ENCODE measurements at places on chromosomes 12 and 14. TPM values are rescaled to one million over a fixed set of nuclear protein-coding genes. Genes with fewer than 3 reads are reported as not detected.

The OSBPL8 gene
- 39.5 TPM for total RNA-seq

The CALCOCO1 gene
- 185 TPM for total RNA-seq

The HOXC9 gene
- total RNA-seq = 14.6 TPM

The GRIN2B gene
- total RNA-seq = not detected

The SLC39A9 gene
- total RNA-seq = 16.7 TPM

The LRRC10 gene
- not detected for total RNA-seq

The HRK gene
- not detected for total RNA-seq

The OR6S1 gene
- not detected for total RNA-seq

The SLC6A15 gene
- total RNA-seq = not detected

The KRT6B gene
- 0.32 TPM for total RNA-seq

The PTCSC3 gene
- total RNA-seq = not detected

The CCDC198 gene
- total RNA-seq = not detected

The GLRX5 gene
- 61.3 TPM for total RNA-seq

The TMTC2 gene
- total RNA-seq = 1.8 TPM

The TRAF3 gene
- total RNA-seq = 7.9 TPM

The KERA gene
- not detected for total RNA-seq

The VASH1 gene
- 5.1 TPM for total RNA-seq

The B3GNT4 gene
- 0.38 TPM for total RNA-seq

The IGF1 gene
- 23.9 TPM for total RNA-seq

The TRIM9 gene
- total RNA-seq = 1.3 TPM

The PRPH gene
- total RNA-seq = not detected

The AKAP3 gene
- 2.9 TPM for total RNA-seq

The MOK gene
- 2.3 TPM for total RNA-seq

The CYP46A1 gene
- 0.98 TPM for total RNA-seq

The PSMB11 gene
- total RNA-seq = not detected

The TPPP2 gene
- total RNA-seq = 3.2 TPM

The PDE3A gene
- 2.8 TPM for total RNA-seq

The HOXC6 gene
- total RNA-seq = 17.3 TPM

Data from psoas muscle (tissue), 8 donors.